GM23248 (cell line): ENCODE measurements at places on chromosomes 6 and 20.

DNA sequence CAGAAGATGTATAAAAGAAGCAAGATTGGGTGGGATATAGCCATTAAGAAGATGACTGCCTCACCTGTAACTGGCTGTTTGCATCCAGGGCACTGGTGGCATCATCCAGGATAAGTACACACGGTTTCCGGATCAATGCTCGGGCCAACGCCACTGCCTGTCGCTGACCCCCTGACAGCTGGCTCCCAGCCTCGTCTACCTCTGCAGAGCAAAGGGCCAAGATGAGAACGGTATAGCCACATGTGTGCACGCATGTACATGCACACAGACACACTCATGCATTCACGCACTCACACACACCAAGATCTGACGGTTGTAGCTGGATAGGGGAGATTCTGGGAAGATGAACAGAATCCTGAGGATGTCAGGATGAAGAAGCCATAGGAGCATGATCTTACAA lies 3.2 kb upstream of the PSMB8 start:
- no peak for DNase-seq

GRCh38 chr20:16898433-16898832 lies 150.3 kb downstream of the OTOR start:
- DNase-seq, result peak; percentile 22

GRCh38 chr20:15895126-15895525 lies 678.1 kb downstream of the KIF16B start:
- peak; percentile 18 for DNase-seq

DNA sequence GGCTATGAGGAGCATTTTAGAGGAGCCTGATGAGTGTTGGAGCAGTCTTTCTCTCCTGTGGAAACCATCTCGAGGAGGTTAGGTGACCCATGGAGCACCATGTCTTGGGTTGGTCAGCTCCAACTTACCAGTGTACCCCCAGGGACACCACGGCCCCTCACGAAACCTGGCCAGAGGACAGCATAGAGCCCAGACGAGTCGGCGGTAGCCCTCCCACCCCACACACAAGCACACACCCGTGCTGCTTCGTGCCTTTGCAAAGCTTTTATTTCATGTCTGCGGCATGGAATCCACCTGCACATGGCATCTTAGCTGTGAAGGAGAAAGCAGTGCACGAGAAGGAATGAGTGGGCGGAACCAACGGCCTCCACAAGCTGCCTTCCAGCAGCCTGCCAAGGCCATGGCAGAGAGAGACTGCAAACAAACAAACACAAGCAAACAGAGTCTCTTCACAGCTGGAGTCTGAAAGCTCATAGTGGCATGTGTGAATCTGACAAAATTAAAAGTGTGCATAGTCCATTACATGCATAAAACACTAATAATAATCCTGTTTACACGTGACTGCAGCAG lies 53.6 kb downstream of the EZR start:
- no peak for DNase-seq

- peak; percentile 6 for DNase-seq
Observed at GRCh38 chr20:25487306-25487705, 79.8 kb downstream of the GINS1 start.

GRCh38 chr6:10256113-10256690 lies 158.7 kb downstream of the TFAP2A start:
- DNase-seq, result peak; percentile 28

- DNase-seq, result peak; percentile 84
Observed at GRCh38 chr20:44959638-44960102, 527 bp downstream of the TOMM34 start.
